Osteoblast (primary cell): ENCODE measurements at places on chromosomes 5 and 9. TPM values are rescaled to one million over a fixed set of nuclear protein-coding genes. Genes with fewer than 3 reads are reported as not detected.

The PCDHGB3 gene
- total RNA-seq: 6.2 and 8.0 TPM in 2 replicates

The BAAT gene
- total RNA-seq: under 0.01 TPM in 1 of 2 replicates, not detected in the other

The KIF4B gene
- not detected in 2 replicates for total RNA-seq

The FNBP1 gene
- 31.8 and 35.9 TPM in 2 replicates for total RNA-seq

The COX7C gene
- total RNA-seq: 110 and 128 TPM in 2 replicates

The FTMT gene
- total RNA-seq: not detected in 2 replicates

The FIBCD1 gene
- total RNA-seq: 5.1 and 5.3 TPM in 2 replicates

The APBA1 gene
- 1.8 and 5.3 TPM in 2 replicates for total RNA-seq

The EGFLAM gene
- 11.2 and 13.8 TPM in 2 replicates for total RNA-seq

The PROB1 gene
- 1.1 and 1.2 TPM in 2 replicates for total RNA-seq

The PRDM9 gene
- total RNA-seq: not detected in 2 replicates

The FOXD4L6 gene
- total RNA-seq: under 0.01 TPM in 1 of 2 replicates, not detected in the other

The RNF183 gene
- total RNA-seq: not detected in 2 replicates

The LCN1 gene
- total RNA-seq: not detected in 2 replicates

The PSAT1 gene
- 175 and 182 TPM in 2 replicates for total RNA-seq

The FRMD3 gene
- total RNA-seq: 0.36 TPM in 1 of 2 replicates, not detected in the other

The FAXDC2 gene
- total RNA-seq: 13.8 and 19.2 TPM in 2 replicates

The KIF20A gene
- 5.3 and 7.2 TPM in 2 replicates for total RNA-seq
